Naive thymus-derived CD8-positive, alpha-beta T cell (primary cell): ENCODE measurements at places on chromosomes 7 and 10.
A peak's percentile ranks its signal among the peaks of the same experiment; 100 is the strongest.

GRCh38 chr10:102413053-102413705, 5.4 kb downstream of the PSD start:
- peaks cover 35% of the 10 kb centered on the region for H3K4me1 ChIP-seq
- peaks cover 14% of the 10 kb centered on the region for H3K27me3 ChIP-seq
- no peaks in the 10 kb centered on the region for H3K36me3 ChIP-seq
- no peak overlapping the region for H3K27ac ChIP-seq
- H3K4me3 ChIP-seq, result peak overlapping the region; percentile 22

DNA sequence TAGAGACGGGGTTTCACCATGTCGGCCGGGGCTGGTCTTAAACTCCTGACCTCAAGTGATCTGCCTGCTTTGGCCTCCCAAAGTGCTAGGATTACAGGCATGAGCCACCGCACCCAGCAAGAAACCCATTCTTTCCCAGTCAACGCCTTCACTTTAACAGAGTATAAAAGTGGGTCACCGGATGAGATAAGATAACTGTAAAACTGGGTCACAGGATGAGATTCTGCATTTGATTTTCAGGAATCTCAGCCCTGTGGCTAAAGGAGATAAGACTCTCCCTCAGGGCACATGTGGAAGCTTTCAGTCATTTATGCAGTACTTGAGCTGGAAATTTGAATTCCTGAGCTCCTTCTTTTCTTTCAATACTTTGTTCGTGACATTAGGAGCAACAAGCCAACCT, 70.8 kb downstream of the LRRC17 start:
- no peaks in the 10 kb centered on the region for H3K36me3 ChIP-seq
- no peak overlapping the region for H3K4me3 ChIP-seq
- H3K27me3 ChIP-seq, result no peaks in the 10 kb centered on the region
- DNase-seq, result no peak

GRCh38 chr7:140230516-140230860, 53.7 kb upstream of the KDM7A start:
- no peaks in the 10 kb centered on the region for H3K27me3 ChIP-seq
- peak overlapping the region; percentile 97 for H3K27ac ChIP-seq
- no peaks in the 10 kb centered on the region for H3K36me3 ChIP-seq
- peaks cover 62% of the 10 kb centered on the region for H3K4me1 ChIP-seq

DNA sequence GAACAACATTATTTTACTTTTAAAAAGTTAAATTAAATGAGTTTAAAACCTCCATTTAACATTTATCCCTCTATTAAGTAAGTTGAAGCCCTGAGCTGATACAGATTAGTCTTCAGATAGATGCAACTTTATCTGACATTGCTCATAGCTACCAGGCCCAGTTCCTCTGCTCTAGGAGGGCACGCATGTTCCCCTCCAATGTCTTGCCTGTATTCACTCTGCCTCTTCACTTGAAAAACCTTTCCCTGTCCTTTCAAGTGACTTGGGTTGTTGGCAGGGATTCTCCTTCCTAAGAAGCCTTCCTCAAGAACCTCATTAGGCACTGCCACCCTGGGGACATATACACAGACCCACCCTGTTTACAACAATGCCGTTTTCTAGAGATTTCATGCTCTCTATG, 270.4 kb downstream of the RELN start:
- H3K4me1 ChIP-seq, result no peaks in the 10 kb centered on the region
- H3K4me3 ChIP-seq, result no peak overlapping the region
- DNase-seq, result no peak
- no peaks in the 10 kb centered on the region for H3K36me3 ChIP-seq
- no peak overlapping the region for H3K27ac ChIP-seq

DNA sequence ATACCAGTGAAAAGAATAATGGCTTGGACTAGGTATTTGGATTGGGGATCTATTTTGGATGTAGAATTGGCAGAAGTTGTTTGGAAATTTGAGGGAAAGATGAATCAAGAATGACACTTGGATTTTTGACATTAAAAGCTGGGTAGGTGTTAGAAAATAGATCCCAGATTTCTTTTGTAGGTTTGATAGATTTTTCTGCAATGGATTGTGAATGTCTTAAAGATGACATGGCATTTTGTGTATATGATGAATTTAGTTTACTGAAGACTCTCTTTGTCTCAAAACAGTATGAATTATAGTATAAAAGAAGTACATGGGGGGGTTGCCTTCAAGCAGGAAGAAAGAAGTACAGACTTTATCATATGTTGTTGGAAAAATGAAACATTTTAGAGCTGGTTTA, 75.8 kb downstream of the MPLKIP start:
- H3K27me3 ChIP-seq, result no peaks in the 10 kb centered on the region
- H3K36me3 ChIP-seq, result peaks cover 64% of the 10 kb centered on the region
- peaks cover 11% of the 10 kb centered on the region for H3K4me1 ChIP-seq
- DNase-seq, result no peak
- H3K4me3 ChIP-seq, result no peak overlapping the region

GRCh38 chr7:78905436-78905835, 548.0 kb downstream of the MAGI2 start:
- H3K36me3 ChIP-seq, result no peaks in the 10 kb centered on the region
- DNase-seq, result no peak
- no peak overlapping the region for H3K4me3 ChIP-seq
- H3K4me1 ChIP-seq, result no peaks in the 10 kb centered on the region

DNA sequence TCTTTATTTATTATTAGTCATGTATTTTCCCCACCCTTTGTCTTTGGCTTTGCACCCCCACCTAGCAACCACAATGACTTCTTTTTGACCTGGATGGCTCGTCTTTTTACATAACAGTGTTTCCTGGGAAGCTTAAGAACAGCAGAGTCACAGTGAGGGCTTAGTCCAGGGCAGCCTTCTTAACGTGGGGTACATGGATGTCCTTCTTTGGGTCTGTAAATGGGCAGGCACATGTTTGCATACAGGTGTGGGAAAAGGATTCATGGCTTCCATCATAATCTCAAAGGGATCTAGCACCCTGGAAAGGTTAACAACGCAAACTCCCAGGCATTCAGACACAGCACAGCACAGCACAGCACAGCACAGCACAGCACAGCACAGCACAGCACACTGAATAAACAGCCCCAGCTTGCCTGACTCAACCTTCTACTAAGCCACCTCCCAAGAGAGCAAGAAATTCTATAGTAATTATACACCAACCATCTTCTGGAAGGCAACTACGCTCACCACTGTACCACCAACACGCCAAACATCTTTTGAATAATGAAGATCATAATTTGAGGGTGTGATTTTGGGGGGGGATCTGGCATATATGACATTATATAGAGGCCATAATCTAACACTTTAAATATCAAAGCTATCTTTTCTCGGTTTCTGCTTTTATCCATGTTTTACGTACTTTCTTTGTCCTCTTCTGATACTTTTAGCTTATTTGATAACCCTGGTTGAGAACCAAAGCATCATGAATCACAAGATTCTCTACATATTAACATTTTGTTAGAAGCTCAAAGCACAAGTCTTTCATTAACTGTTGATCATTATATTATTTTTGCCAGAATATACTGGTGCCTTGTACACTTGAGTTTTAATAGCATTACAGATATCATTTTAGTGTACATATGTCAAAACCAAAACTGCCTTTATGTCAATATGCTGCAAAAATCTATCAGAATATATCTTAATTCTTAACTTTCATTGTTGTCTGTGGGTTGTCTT, 177.2 kb upstream of the KLF14 start:
- no peak for DNase-seq
- peaks cover 76% of the 10 kb centered on the region for H3K4me1 ChIP-seq
- peak overlapping the region; percentile 92 for H3K4me3 ChIP-seq
- H3K36me3 ChIP-seq, result peaks cover 32% of the 10 kb centered on the region

DNA sequence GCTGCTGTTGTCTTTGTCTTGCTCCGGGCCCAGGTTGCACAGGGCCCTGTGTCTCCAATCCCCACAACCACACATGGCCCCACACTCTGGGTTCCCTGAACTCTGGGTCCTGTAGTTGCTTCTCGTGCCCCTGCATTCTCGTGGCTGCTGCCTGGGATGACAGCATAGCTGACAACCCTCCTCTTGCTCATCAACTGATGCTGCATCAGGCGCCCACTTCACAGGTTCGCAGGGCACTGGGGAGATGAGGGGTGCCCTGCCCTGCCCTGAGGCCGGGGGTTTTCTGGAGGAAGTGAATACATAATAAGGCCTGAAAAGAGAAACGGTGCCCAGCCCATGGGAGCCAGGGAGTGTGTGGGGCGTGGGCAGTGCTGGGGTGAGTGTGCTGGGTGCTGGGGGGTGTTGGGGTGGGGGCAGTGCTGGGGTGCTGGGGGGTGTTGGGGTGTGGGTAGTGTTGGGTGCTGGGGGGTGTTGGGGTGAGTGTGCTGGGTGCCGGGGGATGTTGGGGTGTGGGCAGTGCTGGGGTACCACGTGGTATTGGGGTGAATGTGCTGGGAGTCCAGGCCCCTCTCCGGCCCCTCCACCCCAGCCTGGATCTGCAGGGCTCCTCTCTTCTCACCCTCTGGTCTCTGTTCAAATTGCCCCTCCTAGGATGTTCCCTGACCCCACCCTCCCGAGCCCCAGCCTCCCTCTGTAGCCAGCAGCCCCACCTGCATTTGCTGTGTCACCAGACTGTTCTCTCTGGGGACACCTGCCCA, 2.0 kb upstream of the MTG1 start:
- H3K27me3 ChIP-seq, result no peaks in the 10 kb centered on the region
- no peak for DNase-seq
- H3K4me3 ChIP-seq, result no peak overlapping the region
- H3K36me3 ChIP-seq, result no peaks in the 10 kb centered on the region

- H3K27ac ChIP-seq, result no peak overlapping the region
- no peaks in the 10 kb centered on the region for H3K36me3 ChIP-seq
- no peak for DNase-seq
- no peaks in the 10 kb centered on the region for H3K27me3 ChIP-seq
Measured at GRCh38 chr10:13206546-13207443, 27.4 kb downstream of the UCMA start.

GRCh38 chr7:155486783-155487508, 29.0 kb downstream of the EN2 start:
- peaks cover 50% of the 10 kb centered on the region for H3K27me3 ChIP-seq
- no peak overlapping the region for H3K27ac ChIP-seq
- DNase-seq, result no peak
- no peaks in the 10 kb centered on the region for H3K36me3 ChIP-seq
- H3K4me3 ChIP-seq, result no peak overlapping the region

GRCh38 chr10:43045631-43046287, 31.1 kb upstream of the RET start:
- no peaks in the 10 kb centered on the region for H3K4me1 ChIP-seq
- H3K4me3 ChIP-seq, result no peak overlapping the region
- no peaks in the 10 kb centered on the region for H3K27me3 ChIP-seq
- no peak for DNase-seq
- H3K27ac ChIP-seq, result no peak overlapping the region
- H3K36me3 ChIP-seq, result no peaks in the 10 kb centered on the region

DNA sequence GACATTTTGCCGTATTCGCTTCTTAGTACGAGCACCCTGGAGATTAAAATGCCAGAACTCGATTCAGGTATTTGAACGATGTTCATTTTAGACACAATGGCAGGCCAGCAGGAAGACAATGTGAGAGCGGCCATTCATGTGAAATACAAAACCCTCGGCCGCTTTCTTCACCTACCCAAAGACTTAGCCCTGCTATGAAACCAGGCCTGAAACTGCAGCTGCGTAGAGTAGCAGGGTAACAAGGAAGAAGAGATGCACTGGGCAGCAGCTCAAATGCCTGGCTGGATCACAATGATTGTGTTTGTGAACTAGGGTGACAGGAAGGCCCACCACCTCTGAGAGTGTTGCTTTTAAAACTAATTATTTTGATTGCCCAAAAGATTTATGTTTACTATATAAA, 234.8 kb downstream of the TRIL start:
- DNase-seq, result no peak
- peaks cover 2% of the 10 kb centered on the region for H3K4me1 ChIP-seq
- no peaks in the 10 kb centered on the region for H3K27me3 ChIP-seq

DNA sequence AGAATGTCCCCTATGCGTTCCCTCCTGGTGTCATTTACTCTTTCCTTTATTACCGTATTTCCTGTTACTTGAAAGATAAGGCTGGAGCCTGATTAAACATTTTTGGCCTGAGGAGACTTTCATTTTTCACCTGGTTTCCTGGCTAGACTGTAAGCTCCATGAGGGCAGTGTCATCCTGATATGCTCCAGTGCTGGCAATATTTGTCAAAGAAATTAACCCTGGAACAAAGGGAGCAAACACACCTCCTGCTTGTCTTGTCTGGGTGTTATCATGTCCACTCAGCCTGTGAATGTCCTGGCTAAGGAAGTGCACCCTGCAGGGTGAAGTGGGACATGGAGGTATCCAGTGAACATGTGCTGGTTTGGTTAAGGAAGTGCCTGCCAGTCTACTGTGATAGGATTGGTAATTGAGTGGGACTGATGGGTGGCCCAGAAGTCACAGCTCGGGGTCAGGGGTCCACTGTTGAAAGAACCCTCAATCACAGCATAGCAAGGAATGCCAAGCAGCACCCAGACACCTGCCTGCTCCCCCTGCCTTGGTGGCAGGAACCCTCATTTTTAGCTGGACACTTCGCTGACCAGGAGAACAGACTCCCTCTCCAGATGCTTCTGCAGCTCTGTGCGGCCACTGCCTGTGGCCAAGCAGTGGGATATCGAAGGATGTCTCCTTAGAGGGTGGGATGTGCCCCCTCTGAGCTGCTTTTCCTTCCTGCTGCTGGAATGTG, 20.9 kb upstream of the PPIA start:
- H3K36me3 ChIP-seq, result no peaks in the 10 kb centered on the region
- no peaks in the 10 kb centered on the region for H3K27me3 ChIP-seq
- DNase-seq, result no peak
- H3K4me1 ChIP-seq, result peaks cover 17% of the 10 kb centered on the region

DNA sequence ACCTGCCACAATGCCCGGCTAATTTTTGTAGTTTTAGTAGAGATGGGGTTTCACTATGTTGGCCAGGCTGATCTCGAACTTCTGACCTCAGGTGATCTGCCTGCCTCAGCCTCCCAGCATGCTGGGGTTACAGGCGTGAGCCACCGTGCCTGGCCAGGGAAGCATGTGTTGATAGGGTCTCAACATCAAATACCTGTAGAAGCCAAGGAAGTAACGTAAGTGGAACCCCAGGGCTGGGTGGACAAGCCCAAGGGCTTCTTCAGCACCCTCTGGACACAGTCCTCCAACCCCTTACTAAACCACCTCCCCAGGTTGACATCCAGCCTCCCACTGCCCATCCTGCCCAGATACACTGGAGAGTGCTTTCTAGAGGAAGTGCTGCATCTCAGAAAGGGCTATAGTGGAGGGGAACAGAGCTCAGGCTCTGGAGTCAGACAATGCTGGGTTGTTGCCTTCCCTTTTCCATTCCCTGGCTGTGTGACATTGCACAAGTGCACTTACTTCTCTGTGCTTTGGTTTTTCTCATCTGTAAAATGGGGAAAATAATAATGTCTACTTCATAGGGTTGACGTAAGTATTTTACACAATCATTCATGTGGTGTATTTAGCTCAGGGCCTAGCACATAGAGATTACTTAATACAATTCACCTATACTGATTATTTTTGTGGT, 73.9 kb upstream of the KAT6B start:
- no peaks in the 10 kb centered on the region for H3K36me3 ChIP-seq
- no peak overlapping the region for H3K27ac ChIP-seq
- peaks cover 11% of the 10 kb centered on the region for H3K4me1 ChIP-seq
- no peaks in the 10 kb centered on the region for H3K27me3 ChIP-seq
